Colonic mucosa (tissue), 4 donors: ENCODE measurements at places on chromosomes 4 and X. TPM values are rescaled to one million over a fixed set of nuclear protein-coding genes. Genes with fewer than 3 reads are reported as not detected.

The MAB21L2 gene
- 2.0 TPM for total RNA-seq

The GYPA gene
- 0.27 TPM for total RNA-seq

The CFAP299 gene
- total RNA-seq: not detected

The CLDN22 gene
- not detected for total RNA-seq

- DNase-seq: no peak
Observed at GRCh38 chr4:147515220-147515936, 34.5 kb downstream of the EDNRA start.

DNA sequence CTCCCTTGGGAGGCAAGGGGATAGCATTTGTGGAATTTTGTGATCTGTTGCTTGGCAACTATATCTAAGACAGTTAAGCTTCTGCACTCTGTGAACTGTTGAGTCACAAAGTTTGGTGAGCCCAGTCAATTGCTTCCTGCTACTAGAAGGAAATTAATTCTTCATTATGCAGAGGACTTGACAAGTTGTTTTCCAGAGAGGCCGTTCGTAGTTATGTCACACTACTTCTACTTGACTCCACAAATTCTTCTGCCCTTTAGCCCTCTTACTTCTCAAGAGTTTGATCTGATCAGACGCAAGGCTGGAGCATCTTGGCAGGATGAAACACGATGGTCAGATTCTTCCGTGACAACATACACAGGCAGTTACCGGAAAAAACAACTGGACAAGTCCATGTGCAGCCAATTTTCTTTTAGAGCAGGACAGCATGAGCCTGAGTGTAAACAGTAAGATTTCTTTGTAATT lies at the start of gene C4orf51:
Gene C4orf51 (plus strand): TSS at position 156 of the 465 bp plus-strand sequence. CDS start 58 bp downstream, at position 214.
- no peak for DNase-seq

GRCh38 chr4:165418073-165418472 lies 39.3 kb downstream of the CPE start:
- no peak for DNase-seq

GRCh38 chr4:84269536-84270044 lies 229.5 kb downstream of the NKX6-1 start:
- no peak for DNase-seq

- no peak for DNase-seq
Observed at GRCh38 chr4:147828331-147828905, 96.5 kb downstream of the ARHGAP10 start.
